T-cell (primary cell): ENCODE measurements at places on chromosomes 5 and 9.
A peak's percentile ranks its signal among the peaks of the same experiment; 100 is the strongest.

- no peak overlapping the region for H3K27ac ChIP-seq
- H3K27me3 ChIP-seq: no peaks in the 10 kb centered on the region
- DNase-seq: no peak
- peaks cover 6% of the 10 kb centered on the region for H3K36me3 ChIP-seq
- no peaks in the 10 kb centered on the region for H3K4me1 ChIP-seq
These were observed 44.9 kb downstream of the NKD2 start for GRCh38 chr5:1053391-1054017.

DNA sequence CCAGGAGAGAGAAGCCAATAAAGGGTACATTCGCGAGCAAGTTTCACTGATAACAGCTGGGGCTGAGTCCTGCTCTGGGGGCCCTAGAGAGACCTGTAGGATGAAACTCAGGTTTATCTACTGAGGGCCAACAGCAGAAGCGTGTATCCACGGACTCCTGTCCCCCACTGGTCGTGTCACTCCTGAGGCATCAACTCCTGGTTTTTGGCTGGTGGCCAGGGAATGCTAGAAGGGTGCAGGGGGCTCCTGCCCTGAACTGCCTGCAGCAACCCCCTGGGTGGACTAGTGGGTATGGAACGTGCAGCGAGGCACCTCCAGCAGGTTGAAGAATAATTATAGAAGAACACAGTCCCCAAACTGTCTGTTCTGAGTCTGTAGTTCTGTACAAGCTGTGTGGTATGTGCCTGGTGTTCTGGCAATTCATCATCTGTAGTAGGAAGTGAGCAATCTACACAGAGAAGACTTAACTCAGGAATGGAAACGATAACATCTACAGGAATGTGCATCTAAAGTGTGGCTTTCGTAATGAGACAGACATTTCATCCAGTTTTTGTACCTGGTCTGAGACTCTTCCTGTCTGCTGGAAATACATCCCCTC is 64.5 kb upstream of the GNA14 start:
- no peak overlapping the region for H3K27ac ChIP-seq
- DNase-seq: no peak
- no peaks in the 10 kb centered on the region for H3K27me3 ChIP-seq

GRCh38 chr5:5154733-5155132 is 14.6 kb downstream of the ADAMTS16 start:
- no peak overlapping the region for H3K4me3 ChIP-seq
- H3K27ac ChIP-seq: no peak overlapping the region
- no peaks in the 10 kb centered on the region for H3K4me1 ChIP-seq
- no peak for DNase-seq
- H3K36me3 ChIP-seq: no peaks in the 10 kb centered on the region

- H3K36me3 ChIP-seq: no peaks in the 10 kb centered on the region
- H3K27ac ChIP-seq: no peak overlapping the region
- peaks cover 8% of the 10 kb centered on the region for H3K4me1 ChIP-seq
These were observed 10.0 kb upstream of the CAST start for GRCh38 chr5:96651948-96652753.

GRCh38 chr5:155885199-155885598 is 441.8 kb upstream of the SGCD start:
- no peaks in the 10 kb centered on the region for H3K27me3 ChIP-seq
- no peaks in the 10 kb centered on the region for H3K36me3 ChIP-seq
- H3K4me1 ChIP-seq: no peaks in the 10 kb centered on the region
- no peak overlapping the region for H3K4me3 ChIP-seq
- no peak for DNase-seq

GRCh38 chr9:100186356-100186755 is 87.3 kb downstream of the INVS start:
- no peaks in the 10 kb centered on the region for H3K27me3 ChIP-seq
- DNase-seq: no peak
- no peak overlapping the region for H3K27ac ChIP-seq
- H3K4me3 ChIP-seq: no peak overlapping the region
- no peaks in the 10 kb centered on the region for H3K36me3 ChIP-seq

DNA sequence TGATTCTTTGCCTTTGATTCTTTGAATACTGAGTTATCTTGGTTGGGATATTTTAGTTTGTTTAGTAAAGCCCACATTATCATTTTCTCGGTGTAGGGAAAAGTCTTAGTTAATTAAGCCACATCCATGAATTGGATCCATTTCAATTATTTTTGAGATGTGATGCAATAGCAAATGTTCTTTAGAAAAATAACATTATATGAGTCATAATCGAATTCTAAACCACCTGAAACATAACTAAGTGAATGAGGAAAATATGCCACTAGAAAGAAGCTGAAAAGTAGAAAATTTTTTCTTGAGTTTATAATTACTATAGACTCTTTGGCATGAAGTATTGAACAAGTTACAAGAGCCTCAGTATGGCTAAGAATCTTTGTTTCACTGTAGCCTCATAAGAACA is 17.5 kb upstream of the CCDC192 start:
- no peaks in the 10 kb centered on the region for H3K4me1 ChIP-seq
- no peak overlapping the region for H3K4me3 ChIP-seq
- H3K27me3 ChIP-seq: no peaks in the 10 kb centered on the region
- H3K27ac ChIP-seq: no peak overlapping the region
- no peak for DNase-seq

DNA sequence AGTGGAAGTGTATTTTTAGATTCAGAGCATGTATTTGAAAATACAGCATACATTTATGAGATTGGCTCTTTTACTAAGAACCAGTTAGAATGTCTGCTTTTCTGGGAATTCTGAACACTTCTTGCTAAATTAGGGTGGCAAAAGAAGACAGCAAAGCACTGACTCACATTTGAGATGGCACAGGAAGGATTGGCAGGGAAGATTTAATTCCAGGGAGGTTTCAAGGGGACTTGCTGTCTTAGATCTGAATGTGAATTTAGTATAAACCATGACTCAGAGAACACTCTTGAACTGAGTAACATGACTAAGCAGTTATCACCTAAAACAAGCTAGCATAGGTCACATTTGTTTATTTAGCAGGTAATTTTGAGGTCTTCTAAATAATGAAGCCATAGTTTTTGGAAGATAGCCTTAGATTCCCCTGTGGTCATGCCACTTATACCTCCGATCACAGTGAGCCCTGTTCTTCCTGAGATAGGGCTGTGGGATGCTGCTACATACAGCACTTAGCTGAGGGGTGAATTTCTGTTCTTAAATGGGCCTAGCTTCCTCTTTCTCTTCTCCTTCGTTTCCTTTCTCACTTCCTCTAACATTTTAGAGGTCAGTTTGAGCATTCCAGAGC is 173.8 kb downstream of the PCSK1 start:
- no peaks in the 10 kb centered on the region for H3K36me3 ChIP-seq
- H3K4me3 ChIP-seq: no peak overlapping the region
- DNase-seq: no peak
- no peak overlapping the region for H3K27ac ChIP-seq
- no peaks in the 10 kb centered on the region for H3K4me1 ChIP-seq
- no peaks in the 10 kb centered on the region for H3K27me3 ChIP-seq

GRCh38 chr9:133839822-133840329 is 101.7 kb upstream of the SARDH start:
- no peaks in the 10 kb centered on the region for H3K4me1 ChIP-seq
- DNase-seq: no peak
- H3K27ac ChIP-seq: no peak overlapping the region
- no peaks in the 10 kb centered on the region for H3K36me3 ChIP-seq
- H3K27me3 ChIP-seq: no peaks in the 10 kb centered on the region

DNA sequence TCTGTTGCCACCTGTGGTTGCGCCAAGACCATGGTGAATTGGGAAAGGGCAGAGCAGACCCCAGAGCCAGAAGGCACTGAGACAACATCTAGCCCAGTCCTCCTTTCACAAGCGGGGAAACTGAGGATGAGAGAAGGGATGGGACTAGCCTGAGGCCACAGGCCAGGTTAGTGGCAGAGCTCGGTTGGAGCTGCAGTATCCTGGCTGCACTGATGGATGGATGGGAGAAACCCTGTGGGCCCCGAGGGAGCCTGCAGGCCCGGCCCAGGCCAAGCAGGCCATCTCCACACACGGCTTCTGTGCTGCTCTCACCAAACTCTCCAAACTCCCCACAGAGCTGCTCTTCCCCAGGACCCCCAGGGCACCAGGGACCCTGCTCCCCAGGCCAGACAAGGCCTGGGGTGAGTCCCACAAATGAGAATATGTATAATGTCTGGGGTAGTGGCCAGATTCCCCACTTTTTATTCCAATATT is 60.2 kb downstream of the TSTD2 start:
- no peak for DNase-seq
- H3K27me3 ChIP-seq: no peaks in the 10 kb centered on the region
- no peaks in the 10 kb centered on the region for H3K36me3 ChIP-seq
- H3K4me1 ChIP-seq: peaks cover 4% of the 10 kb centered on the region
- no peak overlapping the region for H3K27ac ChIP-seq
- no peak overlapping the region for H3K4me3 ChIP-seq

DNA sequence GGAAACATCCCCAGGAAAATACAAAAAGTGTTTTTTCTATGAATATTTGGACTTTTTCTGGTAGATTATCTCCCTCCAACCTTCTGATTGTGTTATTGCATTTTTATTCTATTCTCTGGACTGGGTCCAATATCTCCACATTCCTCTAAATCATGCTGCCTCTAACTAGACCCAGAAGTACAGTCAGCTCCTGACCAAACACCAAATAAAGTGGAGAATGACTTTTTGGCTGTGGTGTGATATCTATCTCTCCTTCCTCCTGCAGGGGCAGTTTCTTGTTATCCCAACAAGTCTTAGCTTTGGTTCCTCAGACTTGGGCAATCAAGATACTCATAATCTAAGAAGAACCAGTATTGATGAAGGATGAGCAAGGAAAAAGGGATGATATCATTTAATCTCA is 3.2 kb upstream of the RAI14 start:
- no peak overlapping the region for H3K4me3 ChIP-seq
- H3K27me3 ChIP-seq: no peaks in the 10 kb centered on the region
- H3K27ac ChIP-seq: no peak overlapping the region
- H3K4me1 ChIP-seq: peaks cover 5% of the 10 kb centered on the region

GRCh38 chr5:134492568-134492967 is 32.9 kb upstream of the JADE2 start:
- H3K27me3 ChIP-seq: no peaks in the 10 kb centered on the region
- no peak overlapping the region for H3K27ac ChIP-seq
- no peaks in the 10 kb centered on the region for H3K36me3 ChIP-seq
- no peak overlapping the region for H3K4me3 ChIP-seq
- H3K4me1 ChIP-seq: no peaks in the 10 kb centered on the region
- DNase-seq: no peak

DNA sequence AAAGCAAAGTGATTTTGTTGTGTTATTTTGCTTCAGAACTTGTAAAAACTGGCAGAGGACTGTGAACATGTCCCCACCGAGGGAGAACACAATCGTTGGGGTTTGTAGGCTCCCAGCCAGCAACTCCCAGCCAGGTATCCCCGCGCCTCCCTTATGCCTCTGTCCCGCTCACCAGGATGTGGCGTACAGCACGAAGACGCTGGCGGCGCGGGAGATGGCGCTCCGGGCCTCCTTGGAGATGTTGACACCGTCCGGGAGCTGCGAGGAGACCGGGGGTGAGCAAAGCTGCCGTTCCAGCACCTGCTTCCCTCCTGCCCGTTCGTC is 630 bp downstream of the POLE3 start:
- H3K4me1 ChIP-seq: peaks cover 24% of the 10 kb centered on the region
- H3K27ac ChIP-seq: peak overlapping the region; percentile 93
- no peaks in the 10 kb centered on the region for H3K27me3 ChIP-seq
- peak overlapping the region; percentile 62 for H3K4me3 ChIP-seq

GRCh38 chr9:4097515-4097914 is 202.4 kb downstream of the GLIS3 start:
- H3K4me3 ChIP-seq: no peak overlapping the region
- H3K27ac ChIP-seq: no peak overlapping the region
- DNase-seq: no peak
- H3K4me1 ChIP-seq: no peaks in the 10 kb centered on the region
- H3K36me3 ChIP-seq: no peaks in the 10 kb centered on the region

GRCh38 chr9:97386733-97387503 is 25.0 kb upstream of the TDRD7 start:
- peaks cover 2% of the 10 kb centered on the region for H3K27me3 ChIP-seq
- peak; percentile 28 for DNase-seq
- no peak overlapping the region for H3K4me3 ChIP-seq
- no peaks in the 10 kb centered on the region for H3K36me3 ChIP-seq
- H3K4me1 ChIP-seq: no peaks in the 10 kb centered on the region

GRCh38 chr5:148314187-148314586 is 2.0 kb downstream of the SPINK7 start:
- no peaks in the 10 kb centered on the region for H3K27me3 ChIP-seq
- no peaks in the 10 kb centered on the region for H3K4me1 ChIP-seq
- no peak overlapping the region for H3K27ac ChIP-seq
- no peak for DNase-seq
- no peaks in the 10 kb centered on the region for H3K36me3 ChIP-seq

DNA sequence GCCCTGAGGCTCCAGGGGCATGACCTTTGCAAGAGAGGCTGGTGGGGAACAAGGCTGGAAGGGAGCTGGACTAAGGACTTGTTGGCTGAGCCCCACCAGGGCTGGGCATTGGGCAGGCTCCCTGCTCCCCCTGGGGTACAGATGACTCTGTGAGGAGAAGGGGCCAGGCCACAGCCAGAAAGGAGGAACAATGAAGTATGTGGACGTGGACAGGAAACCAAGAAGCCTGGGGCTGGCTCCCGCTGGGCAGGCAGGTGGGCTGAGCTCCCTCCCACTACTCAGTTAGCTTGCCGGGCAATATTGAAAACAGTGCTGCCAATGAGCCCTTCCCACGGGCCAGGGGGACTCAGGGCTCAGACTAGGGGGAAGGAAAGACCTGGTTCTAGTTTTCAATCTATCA is 66.1 kb upstream of the SPTLC1 start:
- no peak overlapping the region for H3K4me3 ChIP-seq
- peaks cover 10% of the 10 kb centered on the region for H3K27me3 ChIP-seq
- no peak overlapping the region for H3K27ac ChIP-seq
- DNase-seq: no peak

DNA sequence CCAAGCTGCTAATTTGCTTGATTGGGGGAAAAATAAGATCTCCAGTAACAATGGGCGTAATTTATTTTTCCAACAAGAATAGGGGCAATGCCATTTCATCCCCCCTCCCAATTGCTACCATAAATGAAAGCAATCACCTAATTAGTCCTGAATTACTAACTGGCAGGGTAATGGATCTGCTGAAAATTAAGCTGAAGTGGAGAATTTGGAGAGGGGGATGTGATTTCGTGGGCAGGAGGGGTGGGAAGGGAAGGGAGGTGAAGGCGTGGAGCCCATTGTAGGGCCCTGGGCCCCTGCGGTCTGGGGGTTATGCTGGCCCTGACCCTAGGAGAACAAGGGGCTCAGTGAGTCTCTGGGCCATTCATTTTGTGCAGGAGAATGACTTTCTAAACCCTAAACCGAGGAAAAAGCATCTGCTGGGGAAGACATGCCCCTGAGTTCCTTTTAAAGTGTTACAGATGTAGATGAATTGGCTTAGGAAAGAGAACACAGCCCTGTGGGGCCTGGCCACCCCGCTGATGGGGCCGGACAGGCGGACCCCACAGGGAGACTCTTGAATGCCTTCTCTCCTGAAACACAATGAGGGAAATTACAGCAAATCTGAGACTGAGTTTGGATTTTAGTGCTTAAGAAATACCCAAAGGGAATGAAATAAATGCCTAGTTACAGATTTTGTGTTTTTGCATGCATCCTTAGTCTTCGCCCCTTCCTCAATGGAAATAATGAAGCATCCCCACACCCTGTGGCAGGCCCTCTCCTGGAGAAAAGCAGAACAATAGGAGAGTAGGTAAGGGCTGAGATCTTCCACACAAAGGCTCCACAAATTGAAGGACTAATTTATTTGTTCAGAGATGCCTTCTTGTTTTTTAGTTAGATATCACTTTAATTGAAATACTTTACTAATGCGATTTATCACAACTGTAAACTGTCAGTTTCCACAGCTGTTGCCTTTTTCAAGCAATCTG is 143.2 kb downstream of the PSAT1 start:
- no peak for DNase-seq
- no peaks in the 10 kb centered on the region for H3K36me3 ChIP-seq
- H3K4me3 ChIP-seq: no peak overlapping the region
- peaks cover 5% of the 10 kb centered on the region for H3K4me1 ChIP-seq
- H3K27ac ChIP-seq: no peak overlapping the region
